ENCODE measurements at places on chromosomes 1 and 21.

- no peaks in the 10 kb centered on the region for H3K36me3 ChIP-seq
- DNase-seq: no peak
- no peaks in the 10 kb centered on the region for H3K4me1 ChIP-seq
- H3K27me3 ChIP-seq: no peaks in the 10 kb centered on the region
Observed at GRCh38 chr21:38887749-38888148, 82.0 kb downstream of the ETS2 start.

DNA sequence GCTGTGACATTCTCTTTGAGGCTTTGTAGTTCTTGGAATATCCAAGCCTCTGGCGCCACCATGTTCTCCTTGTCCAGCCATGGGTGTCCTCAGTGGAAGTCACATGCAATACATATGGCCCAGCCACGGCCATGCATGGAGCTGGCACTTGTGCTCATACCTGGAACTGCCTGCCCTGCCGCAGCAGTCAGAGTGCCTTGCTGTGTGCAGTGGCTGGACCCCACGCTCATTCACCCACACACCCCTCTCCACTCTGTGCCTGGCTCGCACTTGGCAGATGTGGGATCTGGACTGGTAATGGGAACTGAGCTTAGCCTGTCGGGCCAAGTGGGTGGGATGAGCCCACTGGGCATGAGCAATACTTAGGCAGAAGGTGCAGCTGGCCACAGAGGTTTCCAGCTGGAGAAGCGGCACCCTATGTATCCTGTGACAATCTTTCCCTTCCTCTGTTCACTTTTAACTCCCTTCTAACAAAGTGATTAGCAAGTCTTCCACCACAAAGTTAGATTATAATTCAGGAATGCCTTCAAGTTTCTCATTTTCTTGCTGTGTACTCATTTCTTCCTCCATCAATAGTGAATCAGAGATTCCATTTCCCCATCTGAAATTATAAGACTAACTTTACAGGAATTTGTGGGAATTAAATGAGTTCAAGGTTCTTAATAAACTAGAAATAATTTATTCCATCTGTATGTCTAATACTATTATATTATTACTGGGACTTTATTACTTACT is 351.6 kb upstream of the NCAM2 start:
- H3K27me3 ChIP-seq: no peaks in the 10 kb centered on the region
- H3K27ac ChIP-seq: no peak overlapping the region
- H3K36me3 ChIP-seq: no peaks in the 10 kb centered on the region
- DNase-seq: no peak
- H3K4me1 ChIP-seq: no peaks in the 10 kb centered on the region
- no peak overlapping the region for H3K4me3 ChIP-seq

DNA sequence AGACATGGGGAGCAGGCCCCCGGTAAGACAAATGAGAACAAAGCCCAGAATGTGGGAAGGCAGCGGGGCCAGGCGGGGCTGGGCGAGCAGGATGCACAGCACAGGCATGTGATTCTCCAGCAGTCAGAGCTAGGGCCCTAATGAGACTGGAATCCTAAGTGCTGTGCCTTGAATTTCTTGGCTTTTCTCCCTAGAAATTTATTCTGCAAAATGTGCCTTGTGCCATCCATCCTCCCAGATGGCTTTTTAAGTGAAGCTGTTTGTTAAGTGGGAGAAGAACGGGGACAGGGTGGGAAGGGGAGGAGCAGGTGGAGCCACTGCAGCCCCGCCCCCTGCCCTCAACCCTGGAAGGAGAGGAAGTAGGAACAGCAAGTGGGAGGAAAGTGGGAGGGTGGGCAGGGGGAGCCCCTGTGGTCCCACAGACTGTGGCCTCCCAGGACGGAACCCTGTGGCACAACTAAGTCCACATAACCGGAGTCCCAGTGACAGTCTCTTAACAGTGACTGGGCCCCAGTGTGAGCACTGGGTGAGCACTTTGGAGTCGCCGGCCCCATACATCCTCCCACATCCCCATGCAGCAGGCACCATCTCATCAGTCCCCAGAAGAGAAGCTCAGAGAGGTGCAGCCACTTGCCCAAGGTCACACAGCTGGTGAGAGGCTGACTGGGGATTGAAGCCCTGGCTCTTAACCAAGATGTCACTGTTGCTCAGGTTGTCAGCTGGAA is 216.9 kb downstream of the MATN1 start:
- no peak overlapping the region for H3K4me3 ChIP-seq

- H3K27ac ChIP-seq: no peak overlapping the region
- peaks cover 8% of the 10 kb centered on the region for H3K4me1 ChIP-seq
- no peak for DNase-seq
- no peak overlapping the region for H3K4me3 ChIP-seq
- H3K36me3 ChIP-seq: peaks cover 3% of the 10 kb centered on the region
- no peaks in the 10 kb centered on the region for H3K27me3 ChIP-seq
Observed at GRCh38 chr1:53198241-53198651, 1.6 kb downstream of the CPT2 start.

DNA sequence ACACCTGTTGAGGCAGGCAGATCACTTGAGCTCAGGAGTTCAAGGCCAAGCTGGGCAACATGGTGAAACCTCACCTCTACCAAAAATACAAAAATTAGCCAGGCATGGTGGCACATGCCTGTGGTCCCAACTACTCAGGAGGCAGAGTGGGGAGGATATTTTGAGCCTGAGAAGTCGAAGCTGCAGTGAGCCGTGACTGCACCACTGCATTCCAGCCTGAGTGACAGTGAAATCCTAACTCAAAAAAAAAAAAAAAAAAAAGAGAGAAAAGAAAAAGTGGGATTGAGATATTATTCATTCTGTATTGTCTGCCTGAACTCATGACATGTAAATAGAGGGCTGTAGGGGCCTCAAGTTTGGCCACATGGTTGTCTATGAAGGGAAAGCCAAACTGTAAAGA is 37.3 kb downstream of the WNT2B start:
- no peaks in the 10 kb centered on the region for H3K4me1 ChIP-seq
- DNase-seq: no peak
- no peaks in the 10 kb centered on the region for H3K27me3 ChIP-seq

DNA sequence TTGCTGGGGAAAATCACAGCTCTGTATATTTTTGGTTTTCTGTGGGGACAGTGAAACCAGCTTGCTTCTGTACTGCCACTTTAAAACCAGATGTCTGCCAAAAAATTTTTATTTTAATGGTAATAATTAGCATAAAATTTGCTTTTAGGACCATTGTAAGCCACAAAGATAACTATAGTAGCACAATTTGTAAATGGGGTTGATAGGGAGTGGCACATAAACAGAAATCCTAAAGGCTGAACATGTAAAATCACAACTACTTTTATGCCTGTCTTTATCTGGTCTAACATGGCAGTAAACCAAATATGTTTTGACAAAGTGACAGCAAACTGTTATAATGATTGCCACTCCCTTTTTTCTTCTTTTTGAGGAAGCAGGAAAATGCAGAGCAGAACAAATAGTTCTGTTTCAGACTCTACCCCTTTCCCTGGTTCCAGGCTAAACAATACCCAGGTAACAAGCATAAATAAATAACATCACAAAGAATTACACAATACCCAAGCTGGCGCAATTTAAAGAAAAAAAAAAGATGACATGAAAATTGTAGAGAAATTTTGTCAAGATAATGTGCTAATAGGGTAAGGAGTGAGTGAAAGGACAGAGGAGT is 24.0 kb upstream of the CCDC181 start:
- H3K27ac ChIP-seq: no peak overlapping the region
- no peaks in the 10 kb centered on the region for H3K4me1 ChIP-seq
- H3K27me3 ChIP-seq: no peaks in the 10 kb centered on the region
- no peaks in the 10 kb centered on the region for H3K36me3 ChIP-seq
- no peak overlapping the region for H3K4me3 ChIP-seq

- no peak overlapping the region for H3K4me3 ChIP-seq
- H3K4me1 ChIP-seq: no peaks in the 10 kb centered on the region
- no peak overlapping the region for H3K27ac ChIP-seq
- no peaks in the 10 kb centered on the region for H3K27me3 ChIP-seq
Observed at GRCh38 chr21:17488620-17489019, 24.2 kb upstream of the CXADR start.

GRCh38 chr1:12384836-12385456 is 155.1 kb downstream of the VPS13D start:
- H3K36me3 ChIP-seq: peaks cover 27% of the 10 kb centered on the region
- H3K4me3 ChIP-seq: no peak overlapping the region
- no peak overlapping the region for H3K27ac ChIP-seq
- H3K4me1 ChIP-seq: no peaks in the 10 kb centered on the region
- H3K27me3 ChIP-seq: no peaks in the 10 kb centered on the region

DNA sequence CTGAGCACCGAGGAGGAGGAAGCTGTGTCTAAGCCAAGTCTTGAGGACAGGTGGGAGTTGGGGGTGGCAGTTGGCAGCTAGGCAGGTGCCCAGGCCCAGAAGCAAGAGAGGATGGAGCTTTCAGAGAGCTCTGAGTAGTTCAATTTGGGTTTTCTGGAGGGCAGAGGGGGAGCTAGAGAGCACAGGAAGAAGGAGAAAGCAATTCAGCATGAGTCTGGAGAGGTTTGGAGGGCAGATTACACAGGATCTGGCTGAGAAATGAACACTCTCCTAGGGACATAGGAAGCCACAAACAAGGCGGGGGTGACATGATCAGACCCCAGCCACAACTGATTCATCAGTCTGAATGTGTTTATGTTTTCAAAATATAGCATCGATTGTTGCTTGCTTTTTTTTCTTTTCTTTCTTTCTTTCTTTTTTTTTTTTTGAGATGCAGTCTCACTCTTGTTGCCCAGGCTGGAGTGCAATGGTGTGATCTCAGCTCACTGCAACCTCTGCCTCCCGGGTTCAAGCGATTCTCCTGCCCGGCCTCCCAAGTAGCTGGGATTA is 23.8 kb downstream of the PTPRF start:
- H3K36me3 ChIP-seq: no peaks in the 10 kb centered on the region
- H3K4me3 ChIP-seq: no peak overlapping the region
- H3K27ac ChIP-seq: peak overlapping the region; percentile 36
- H3K4me1 ChIP-seq: peaks cover 3% of the 10 kb centered on the region

- peaks cover 7% of the 10 kb centered on the region for H3K27me3 ChIP-seq
- DNase-seq: no peak
- no peaks in the 10 kb centered on the region for H3K36me3 ChIP-seq
Observed at GRCh38 chr1:203167026-203167912, 8.4 kb downstream of the MYBPH start.

DNA sequence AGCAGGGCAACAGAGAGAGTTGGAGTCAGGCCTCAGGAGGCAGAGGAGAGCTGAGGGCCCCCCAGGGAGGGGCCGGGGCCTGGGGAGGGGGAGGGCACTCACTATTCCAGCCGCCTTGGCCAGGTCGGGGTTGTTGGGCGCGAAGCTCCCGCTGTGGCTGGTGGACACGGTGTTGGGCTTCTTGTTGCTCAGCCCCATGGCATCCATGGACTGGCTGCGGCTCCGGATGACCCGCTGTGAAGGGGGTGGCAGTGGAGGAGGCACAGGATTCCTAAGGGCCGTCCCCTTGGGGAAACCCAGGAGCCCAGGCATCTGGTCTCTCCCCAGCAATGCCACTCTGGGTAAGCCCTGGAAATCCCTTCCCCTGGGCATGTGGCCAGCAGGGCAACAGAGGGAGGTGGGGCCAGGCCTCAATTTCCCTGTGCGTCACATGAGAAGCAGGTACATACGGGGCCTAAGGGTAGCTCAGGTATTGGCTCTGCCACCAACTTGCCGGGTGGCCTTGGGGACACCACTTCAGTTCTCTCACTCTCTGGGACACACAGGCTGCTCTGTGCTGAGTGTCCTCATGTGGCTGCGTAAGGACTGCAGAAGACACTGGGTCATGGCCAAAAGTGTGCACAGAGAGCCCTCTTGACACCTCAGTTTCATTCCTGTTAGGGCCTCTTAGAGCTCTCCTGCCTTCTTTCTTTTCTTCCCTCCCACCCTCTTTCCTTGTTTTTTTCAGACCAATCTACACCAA is 63.0 kb downstream of the RAP1GAP start:
- no peaks in the 10 kb centered on the region for H3K36me3 ChIP-seq
- H3K4me3 ChIP-seq: no peak overlapping the region
- DNase-seq: no peak
- H3K4me1 ChIP-seq: no peaks in the 10 kb centered on the region
- no peak overlapping the region for H3K27ac ChIP-seq
- H3K27me3 ChIP-seq: no peaks in the 10 kb centered on the region

DNA sequence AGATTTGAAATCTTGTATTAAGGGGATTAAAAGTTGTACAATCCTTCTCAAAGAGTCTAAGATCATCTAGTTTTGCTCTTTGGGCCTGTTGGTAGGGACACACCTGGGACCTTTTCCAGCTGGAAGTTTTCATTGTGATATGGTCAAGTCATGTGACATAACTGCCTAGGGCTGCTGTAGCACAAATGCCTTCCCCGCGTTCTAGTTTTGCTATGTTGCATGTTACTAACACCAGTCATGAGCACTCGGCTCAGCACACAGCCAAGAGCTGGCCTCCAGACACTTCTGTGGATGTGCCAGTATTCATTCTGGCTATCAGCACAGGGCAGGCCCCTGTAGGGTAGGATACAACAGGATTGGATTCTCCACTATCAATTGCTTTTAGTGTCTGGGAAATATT is 14.6 kb upstream of the FLG2 start:
- no peak for DNase-seq
- no peaks in the 10 kb centered on the region for H3K4me1 ChIP-seq
- no peaks in the 10 kb centered on the region for H3K27me3 ChIP-seq

- DNase-seq: no peak
- H3K36me3 ChIP-seq: no peaks in the 10 kb centered on the region
- no peak overlapping the region for H3K4me3 ChIP-seq
- H3K27ac ChIP-seq: no peak overlapping the region
Observed at GRCh38 chr1:231317306-231318014, 20.2 kb downstream of the EXOC8 start.

- no peak for DNase-seq
- H3K4me1 ChIP-seq: peaks cover 36% of the 10 kb centered on the region
- H3K36me3 ChIP-seq: no peaks in the 10 kb centered on the region
Observed at GRCh38 chr21:38954588-38955004, 148.9 kb downstream of the ETS2 start.

GRCh38 chr1:230073371-230074035 is 6.5 kb downstream of the GALNT2 start:
- DNase-seq: no peak
- H3K27me3 ChIP-seq: no peaks in the 10 kb centered on the region
- H3K27ac ChIP-seq: peak overlapping the region; percentile 12
- H3K4me1 ChIP-seq: peaks cover 65% of the 10 kb centered on the region

DNA sequence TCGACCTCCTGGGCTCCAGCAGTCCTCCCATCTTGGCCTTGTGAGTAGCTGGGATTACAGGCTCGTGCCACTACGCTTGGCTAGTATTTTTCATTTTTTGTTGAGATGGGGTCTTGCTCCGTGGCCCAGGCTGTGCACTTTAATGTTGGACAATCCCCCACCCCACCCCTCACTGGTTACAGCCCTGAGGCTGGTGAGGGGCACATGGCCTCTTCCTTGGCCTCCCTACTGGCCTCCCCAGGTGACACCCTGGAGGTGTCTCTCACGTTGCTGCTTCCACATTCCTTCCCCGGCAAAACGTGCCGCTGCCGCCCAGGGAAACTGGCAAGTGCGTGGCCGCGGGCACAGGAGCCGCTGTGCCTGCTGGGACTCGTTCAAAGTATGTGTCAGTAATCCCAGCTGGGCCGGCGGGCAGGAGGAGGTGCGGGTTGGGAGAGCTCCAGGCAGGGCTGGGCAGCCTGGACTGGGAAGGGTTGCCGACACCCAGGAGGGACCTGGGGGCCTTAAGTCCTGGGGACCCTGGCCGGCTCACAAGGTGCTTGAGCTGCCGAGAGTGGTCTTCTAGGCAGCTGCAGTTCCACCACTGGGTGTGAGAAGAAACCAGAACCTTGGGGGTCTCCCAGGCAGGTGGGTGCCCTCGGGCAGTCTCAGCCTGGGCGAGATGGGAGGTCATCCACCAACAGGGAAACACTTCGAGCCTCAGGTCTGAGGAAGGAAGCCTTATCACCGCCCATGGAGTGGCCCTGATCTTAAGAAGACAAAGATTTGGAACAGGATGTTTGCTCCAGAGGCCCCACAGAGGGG is 6.5 kb downstream of the WNT3A start:
- no peak overlapping the region for H3K27ac ChIP-seq
- H3K4me1 ChIP-seq: no peaks in the 10 kb centered on the region
- no peaks in the 10 kb centered on the region for H3K36me3 ChIP-seq
- DNase-seq: no peak
- no peak overlapping the region for H3K4me3 ChIP-seq

Measured in thymus (tissue), 14 donors.